Left ventricle myocardium inferior (tissue), 1 donor: ENCODE measurements at places on chromosomes 6 and 20.

GRCh38 chr6:12233693-12234571, 56.2 kb upstream of the EDN1 start:
- H3K4me1 ChIP-seq = no peaks in the 10 kb centered on the region
- no peak for DNase-seq
- H3K4me3 ChIP-seq = no peak overlapping the region
- peaks cover under 1% of the 10 kb centered on the region for H3K27me3 ChIP-seq

GRCh38 chr20:36092398-36093024, 62.0 kb upstream of the EPB41L1 start:
- DNase-seq = peak; percentile 30
- H3K36me3 ChIP-seq = no peaks in the 10 kb centered on the region
- H3K4me1 ChIP-seq = peaks cover 29% of the 10 kb centered on the region

DNA sequence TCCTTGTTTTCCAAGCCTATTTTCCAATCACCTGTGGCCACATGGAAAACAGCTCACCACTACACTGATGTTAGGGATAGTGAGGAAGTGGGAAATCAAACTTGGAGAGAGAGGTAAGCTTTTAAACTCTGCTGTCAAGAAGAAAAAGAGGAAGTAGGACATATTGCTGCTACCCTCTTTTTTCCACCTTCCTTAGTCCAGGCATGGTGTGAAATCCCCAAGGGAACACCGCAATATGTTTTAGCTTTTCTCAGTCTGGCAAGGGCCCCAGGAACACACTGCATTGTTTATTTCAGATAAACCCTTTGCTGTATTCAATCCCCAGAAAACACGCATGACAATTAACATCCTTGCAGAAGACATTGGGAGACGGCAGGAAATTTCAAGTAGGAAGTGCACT, 61.3 kb downstream of the HS3ST5 start:
- no peaks in the 10 kb centered on the region for H3K36me3 ChIP-seq
- no peak overlapping the region for H3K27ac ChIP-seq
- no peaks in the 10 kb centered on the region for H3K4me1 ChIP-seq
- no peak overlapping the region for H3K4me3 ChIP-seq
- no peak for DNase-seq

DNA sequence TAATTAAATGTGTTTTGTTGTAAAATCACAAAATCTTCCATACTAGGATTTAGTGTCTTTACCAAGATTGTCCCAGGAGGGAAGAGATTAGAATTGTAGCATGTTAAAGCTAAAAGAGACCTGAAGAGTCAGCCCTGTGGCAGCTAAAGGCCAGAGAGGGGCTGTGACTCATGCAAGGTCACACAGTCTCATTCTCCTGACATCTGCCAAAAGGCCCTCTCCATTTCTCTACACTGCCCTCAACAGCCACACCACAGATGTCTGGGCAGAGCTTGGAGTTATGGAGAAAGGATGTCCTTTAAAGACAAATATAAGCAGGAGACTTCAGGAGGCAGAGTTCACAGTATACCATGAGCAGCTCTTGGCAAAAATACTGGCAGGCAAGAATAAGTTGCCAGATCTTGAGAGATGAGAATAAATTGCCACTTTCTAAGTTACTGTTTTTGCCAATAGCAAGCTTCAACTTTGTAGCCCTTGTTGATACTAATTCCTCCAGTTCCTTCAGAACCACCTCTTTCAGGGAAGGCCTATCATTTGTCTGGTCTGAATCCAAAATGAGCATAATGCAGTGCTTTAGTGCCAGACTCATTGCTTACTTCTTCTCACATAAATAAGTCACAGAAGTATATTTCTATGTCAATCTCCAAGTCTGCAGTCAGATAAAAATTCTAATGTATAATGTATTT, 41.7 kb downstream of the AKIRIN2 start:
- H3K27me3 ChIP-seq = no peaks in the 10 kb centered on the region
- peaks cover 49% of the 10 kb centered on the region for H3K4me1 ChIP-seq
- H3K27ac ChIP-seq = peak overlapping the region; percentile 57
- DNase-seq = no peak

- peaks cover 18% of the 10 kb centered on the region for H3K4me1 ChIP-seq
- H3K27me3 ChIP-seq = no peaks in the 10 kb centered on the region
- DNase-seq = no peak
- H3K4me3 ChIP-seq = no peak overlapping the region
- no peaks in the 10 kb centered on the region for H3K36me3 ChIP-seq
Measured at GRCh38 chr6:22636452-22636851, 67.1 kb downstream of the HDGFL1 start.

DNA sequence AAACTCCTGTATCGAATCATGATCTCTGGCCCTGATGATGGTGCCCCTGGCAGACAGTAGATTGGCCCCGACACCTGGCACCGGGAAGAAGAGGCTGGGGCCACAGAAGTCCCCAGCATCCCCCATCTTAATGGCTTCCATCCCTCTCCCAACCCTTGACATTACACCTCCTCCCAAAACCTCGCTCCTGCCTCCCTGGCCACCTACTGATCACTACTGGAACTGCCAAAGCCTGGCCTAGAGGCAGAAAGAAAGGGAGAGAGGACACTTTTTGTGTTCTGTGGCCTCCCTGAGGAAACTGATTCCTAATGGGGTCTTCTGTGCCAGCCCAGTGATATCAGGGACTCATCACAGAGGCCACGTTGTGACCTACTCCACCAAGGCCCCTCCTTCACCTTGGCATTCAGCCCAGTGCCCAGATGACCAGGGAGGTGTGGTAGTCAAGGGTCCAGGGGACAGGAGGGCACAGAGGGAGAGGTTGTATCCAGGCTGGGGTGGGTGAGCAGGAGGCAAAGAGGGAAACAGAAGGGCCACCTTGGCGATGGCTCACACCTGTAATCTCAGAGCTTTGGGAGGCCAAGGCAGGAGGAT, 6.1 kb downstream of the C20orf173 start:
- DNase-seq = no peak
- H3K27ac ChIP-seq = no peak overlapping the region
- no peaks in the 10 kb centered on the region for H3K36me3 ChIP-seq
- H3K4me1 ChIP-seq = no peaks in the 10 kb centered on the region
- no peaks in the 10 kb centered on the region for H3K27me3 ChIP-seq

DNA sequence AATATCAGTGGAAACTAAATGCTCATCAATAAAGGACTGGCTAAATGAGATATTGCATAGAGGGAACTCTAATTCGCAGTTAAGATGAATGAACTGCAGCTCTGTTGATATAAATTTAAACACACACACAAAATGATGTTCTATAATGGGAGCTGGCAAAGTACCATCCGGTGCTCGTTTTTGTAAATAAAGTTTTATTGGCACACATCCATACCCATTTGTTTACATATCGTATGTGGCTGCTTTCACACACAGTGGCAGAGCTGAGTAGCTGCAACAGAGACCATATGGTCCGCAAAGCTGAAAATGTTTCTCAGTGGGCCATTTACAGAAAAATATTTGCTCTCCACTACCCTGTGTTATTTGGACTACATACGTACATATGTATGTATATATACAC, 120.7 kb downstream of the EDN3 start:
- H3K27ac ChIP-seq = no peak overlapping the region
- peaks cover 44% of the 10 kb centered on the region for H3K27me3 ChIP-seq
- no peaks in the 10 kb centered on the region for H3K4me1 ChIP-seq

- peak; percentile 40 for DNase-seq
- H3K4me1 ChIP-seq = peaks cover 70% of the 10 kb centered on the region
- no peaks in the 10 kb centered on the region for H3K27me3 ChIP-seq
- H3K36me3 ChIP-seq = peaks cover 10% of the 10 kb centered on the region
- peak overlapping the region; percentile 88 for H3K4me3 ChIP-seq
Measured at GRCh38 chr6:33312361-33313104, 1.3 kb downstream of the TAPBP start.

DNA sequence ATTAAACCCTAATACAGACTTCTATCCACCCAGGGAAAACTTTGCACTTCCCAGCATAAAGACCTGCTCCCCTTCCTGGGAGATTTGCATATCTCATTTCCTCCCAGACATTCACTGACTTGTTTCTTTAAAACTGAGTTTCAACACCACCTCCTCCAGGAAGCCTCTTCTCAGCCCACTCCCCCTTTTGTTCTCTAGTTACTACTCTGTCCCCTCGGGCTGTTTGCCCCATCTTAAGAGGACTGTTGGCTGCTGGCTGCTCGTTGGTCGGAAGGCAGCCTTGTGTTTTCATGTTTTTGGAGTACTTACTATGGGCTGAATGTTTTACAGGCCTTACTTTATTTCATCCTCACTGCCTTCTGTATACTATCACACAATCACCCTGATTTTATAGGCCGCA, 6.6 kb downstream of the ARHGAP40 start:
- peaks cover 68% of the 10 kb centered on the region for H3K27me3 ChIP-seq
- DNase-seq = no peak
- H3K27ac ChIP-seq = no peak overlapping the region

DNA sequence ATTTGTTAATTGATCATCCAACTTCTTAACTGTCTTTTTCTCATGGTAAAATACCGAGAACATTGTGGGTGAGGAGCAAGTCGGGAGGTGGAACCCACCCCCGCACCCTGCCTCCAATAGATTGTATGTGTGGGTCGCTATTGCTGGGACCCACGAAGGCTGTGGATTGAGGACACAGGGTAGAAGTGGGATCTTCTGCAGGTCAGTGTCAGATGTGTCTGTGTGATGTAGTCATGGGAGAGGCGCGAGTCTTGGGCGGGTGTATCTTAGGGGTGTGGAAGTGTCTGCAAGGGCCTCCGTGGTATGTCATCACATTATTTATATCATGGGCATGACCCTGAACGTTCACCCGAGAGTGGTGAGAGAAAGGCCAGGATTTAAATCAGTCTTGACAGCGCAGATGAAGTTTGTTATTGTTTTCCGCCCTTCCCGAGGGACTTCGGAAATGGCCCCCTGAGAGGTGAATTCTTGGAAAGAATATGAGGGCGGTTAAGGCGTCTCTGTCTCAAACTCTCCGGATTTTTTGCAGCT, 472 bp upstream of the PAQR8 start:
- no peaks in the 10 kb centered on the region for H3K27me3 ChIP-seq
- H3K4me1 ChIP-seq = peaks cover 24% of the 10 kb centered on the region
- peak overlapping the region; percentile 82 for H3K4me3 ChIP-seq
- peak; percentile 19 for DNase-seq

- H3K4me3 ChIP-seq = no peak overlapping the region
- no peaks in the 10 kb centered on the region for H3K27me3 ChIP-seq
- no peaks in the 10 kb centered on the region for H3K36me3 ChIP-seq
Measured at GRCh38 chr6:143294265-143294860, 156.1 kb downstream of the ADAT2 start.

- DNase-seq = no peak
- no peaks in the 10 kb centered on the region for H3K27me3 ChIP-seq
- no peak overlapping the region for H3K4me3 ChIP-seq
- H3K27ac ChIP-seq = no peak overlapping the region
- H3K4me1 ChIP-seq = no peaks in the 10 kb centered on the region
Measured at GRCh38 chr6:14647357-14647756, 529.8 kb downstream of the CD83 start.

DNA sequence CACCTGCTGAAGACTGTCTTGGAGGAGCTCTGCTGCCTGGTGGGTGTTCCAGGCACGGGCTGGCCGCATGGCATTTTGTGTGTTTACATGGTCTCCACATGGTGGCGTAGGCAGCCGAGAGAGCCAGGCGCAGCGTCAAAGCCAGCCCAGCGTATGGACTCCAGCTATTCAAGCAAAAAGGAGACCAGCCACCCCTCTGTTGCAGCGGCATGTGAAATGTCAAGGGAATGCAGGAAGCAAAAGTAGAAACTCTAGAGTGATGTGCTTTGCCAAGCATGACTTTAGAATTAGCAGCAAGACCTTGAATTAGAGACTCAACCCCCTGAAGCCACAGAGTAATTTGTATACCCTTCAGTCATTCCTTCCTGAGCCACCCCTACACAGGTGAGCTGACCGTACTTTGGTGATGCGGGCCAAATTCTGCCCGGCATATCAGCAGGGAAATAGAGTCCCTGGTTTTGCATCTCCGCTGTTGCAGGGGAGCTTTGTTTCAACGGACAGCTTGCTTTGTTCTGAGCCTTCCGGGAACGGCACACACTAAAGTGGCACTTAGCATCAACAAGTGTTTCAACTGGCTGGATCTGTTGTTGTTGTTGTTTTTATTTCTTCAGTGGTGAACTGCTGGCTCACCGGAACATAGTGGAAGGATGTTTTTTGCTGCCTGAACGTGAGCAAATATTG, 48.5 kb downstream of the FNDC1 start:
- no peak overlapping the region for H3K27ac ChIP-seq
- H3K4me1 ChIP-seq = peaks cover 2% of the 10 kb centered on the region
- H3K4me3 ChIP-seq = no peak overlapping the region
